Neural crest cell (in vitro differentiated cells): ENCODE measurements at places on chromosomes 2 and 18.

DNA sequence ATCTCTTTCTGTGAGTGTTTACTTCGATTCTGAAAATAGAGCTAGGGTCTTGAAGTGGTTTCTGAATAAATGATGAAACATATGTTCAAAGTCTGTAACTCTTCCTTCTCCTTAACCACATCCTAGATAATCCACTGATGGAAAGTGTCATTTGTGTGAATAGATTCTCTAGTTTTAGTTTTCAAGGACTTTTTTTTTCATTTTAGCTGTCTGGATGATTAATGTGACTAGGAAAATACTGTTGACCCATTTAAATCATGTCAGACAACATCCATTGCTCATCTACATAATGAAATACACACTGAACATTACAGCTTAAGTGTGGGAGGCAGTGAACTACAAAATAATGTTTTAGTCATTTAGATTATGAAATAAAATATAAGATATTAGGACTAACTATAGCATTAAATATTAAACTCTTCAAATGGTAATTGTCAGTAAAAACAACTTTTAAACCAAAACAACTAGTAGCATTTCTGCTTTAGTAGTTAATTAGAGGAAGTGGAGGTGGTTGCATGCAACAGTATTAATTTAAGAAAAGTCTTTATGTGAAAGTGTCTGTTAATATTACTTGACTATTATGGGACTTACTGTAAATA is 39.1 kb upstream of the DLX1 start:
- no peak for DNase-seq

GRCh38 chr18:13256444-13257305 is 38.1 kb downstream of the LDLRAD4 start:
- no peak for DNase-seq

DNA sequence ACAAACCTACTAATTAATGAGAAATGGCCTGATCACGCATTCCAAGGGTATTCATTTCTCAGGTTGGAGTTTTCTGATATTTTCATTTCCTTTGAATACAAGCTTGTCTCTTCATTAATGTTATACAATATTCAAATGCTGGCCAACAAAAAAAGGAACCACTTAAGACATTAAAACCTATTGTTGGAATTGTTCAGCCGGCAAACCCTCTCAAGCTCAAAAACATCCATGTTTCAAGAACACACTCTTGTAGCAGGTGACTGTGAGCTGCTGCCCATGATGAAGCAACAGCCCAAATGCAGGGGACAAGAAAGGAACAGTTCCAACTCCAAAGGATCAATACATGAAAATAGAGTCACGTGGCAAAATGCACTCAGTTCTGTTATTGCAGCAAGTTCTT is 454.5 kb downstream of the BCL11A start:
- DNase-seq: no peak

GRCh38 chr2:127864877-127865276 is 6.9 kb upstream of the POLR2D start:
- no peak for DNase-seq

DNA sequence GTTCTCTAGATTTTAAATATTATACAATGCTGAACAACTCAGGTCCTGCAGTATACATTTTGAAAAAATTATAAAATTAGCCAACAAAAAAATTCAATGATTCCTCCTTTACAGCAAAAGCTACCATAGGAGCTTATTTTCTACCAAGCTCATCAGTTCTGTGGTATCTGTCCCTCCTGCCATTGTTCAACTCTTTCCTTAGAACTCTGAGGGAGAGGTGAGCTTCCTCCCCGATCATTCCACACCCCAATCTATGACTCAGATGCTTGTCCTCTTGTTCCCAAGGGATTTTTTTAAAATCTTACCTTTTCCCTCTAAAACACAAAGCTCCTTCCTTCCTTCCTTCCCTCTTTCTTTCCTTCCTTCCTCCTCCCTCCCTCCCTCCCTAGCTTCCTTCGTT is 13.5 kb downstream of the DPP4 start:
- no peak for DNase-seq
